Endodermal cell (in vitro differentiated cells): ENCODE measurements at places on chromosomes 13 and 19.
A peak's percentile ranks its signal among the peaks of the same experiment; 100 is the strongest.

DNA sequence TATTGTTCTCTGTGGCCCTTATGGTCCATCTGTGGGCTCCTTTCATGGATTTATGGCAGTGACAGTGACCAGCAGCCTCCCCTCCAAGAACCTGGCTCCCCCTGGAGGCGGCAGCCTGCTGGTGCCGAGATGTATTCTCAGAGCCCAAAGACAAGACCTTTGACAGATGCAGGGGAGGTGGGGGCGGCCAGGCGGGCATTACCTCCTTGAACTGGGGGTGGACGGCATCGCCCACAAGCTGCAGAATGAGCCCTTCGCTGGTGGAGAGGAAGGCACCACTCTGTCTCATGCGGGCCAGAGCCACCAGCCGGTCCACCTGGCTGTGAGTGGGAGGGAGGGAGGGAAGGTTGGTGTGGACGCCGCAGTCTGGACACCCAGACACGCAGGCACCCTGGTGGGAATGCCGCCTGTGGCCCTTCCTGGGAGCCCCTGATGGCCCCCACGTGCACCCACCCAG, 6.6 kb downstream of the ISOC2 start:
- DNase-seq = peak; percentile 89

- DNase-seq = no peak
Measured at GRCh38 chr13:97339988-97340749, 93.8 kb upstream of the RAP2A start.

DNA sequence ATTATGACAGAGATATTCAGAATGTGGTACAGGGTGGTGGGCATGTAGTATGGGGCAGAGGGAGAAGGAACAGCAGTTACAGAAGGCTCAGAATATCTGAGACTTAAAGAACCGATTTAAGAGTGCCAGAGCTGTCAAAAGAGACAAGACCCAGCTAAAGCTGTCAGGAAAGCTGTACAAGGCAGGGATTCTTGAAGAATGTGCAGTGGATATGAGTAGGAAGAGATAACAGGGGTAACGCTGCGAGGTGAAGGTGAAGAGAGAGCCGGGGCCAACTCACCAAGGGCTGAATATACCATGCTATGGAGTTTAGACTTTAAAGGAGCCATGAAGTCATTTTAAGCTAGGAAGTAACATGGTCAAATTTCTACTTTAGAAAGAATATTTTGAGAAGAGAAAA, 381.0 kb downstream of the DIAPH3 start:
- DNase-seq = no peak

GRCh38 chr13:44266305-44266704, 107.3 kb upstream of the SERP2 start:
- peak; percentile 83 for DNase-seq

- DNase-seq = peak; percentile 18
Measured at GRCh38 chr19:19133985-19134384, 4.3 kb downstream of the TMEM161A start.
